Left cardiac atrium (tissue), 4 donors: ENCODE measurements at places on chromosomes 2 and 18. TPM values are rescaled to one million over a fixed set of nuclear protein-coding genes. Genes with fewer than 3 reads are reported as not detected.

The PLGLB2 gene
- total RNA-seq, result not detected

The NTSR2 gene
- not detected for total RNA-seq

The POTEI gene
- total RNA-seq, result not detected

The KLHL30 gene
- total RNA-seq, result 15.8 TPM

The TNFRSF11A gene
- 3.6 TPM for total RNA-seq

The SGO2 gene
- 2.2 TPM for total RNA-seq

The CIAO1 gene
- 50.0 TPM for total RNA-seq

The CFC1 gene
- total RNA-seq, result 0.76 TPM

- no peak for DNase-seq
These were observed 17.0 kb downstream of the CDC42EP3 start for GRCh38 chr2:37654419-37654818.

GRCh38 chr2:58865436-58865835 is 624.3 kb upstream of the FANCL start:
- no peak for DNase-seq

GRCh38 chr2:20663196-20664070 is 3.5 kb upstream of the GDF7 start:
- DNase-seq, result no peak

- DNase-seq, result no peak
These were observed 890.3 kb upstream of the ACVR2A start for GRCh38 chr2:146954544-146954943.

- peak; percentile 58 for DNase-seq
These were observed 1.9 kb downstream of the PER2 start for GRCh38 chr2:238286551-238286950.

DNA sequence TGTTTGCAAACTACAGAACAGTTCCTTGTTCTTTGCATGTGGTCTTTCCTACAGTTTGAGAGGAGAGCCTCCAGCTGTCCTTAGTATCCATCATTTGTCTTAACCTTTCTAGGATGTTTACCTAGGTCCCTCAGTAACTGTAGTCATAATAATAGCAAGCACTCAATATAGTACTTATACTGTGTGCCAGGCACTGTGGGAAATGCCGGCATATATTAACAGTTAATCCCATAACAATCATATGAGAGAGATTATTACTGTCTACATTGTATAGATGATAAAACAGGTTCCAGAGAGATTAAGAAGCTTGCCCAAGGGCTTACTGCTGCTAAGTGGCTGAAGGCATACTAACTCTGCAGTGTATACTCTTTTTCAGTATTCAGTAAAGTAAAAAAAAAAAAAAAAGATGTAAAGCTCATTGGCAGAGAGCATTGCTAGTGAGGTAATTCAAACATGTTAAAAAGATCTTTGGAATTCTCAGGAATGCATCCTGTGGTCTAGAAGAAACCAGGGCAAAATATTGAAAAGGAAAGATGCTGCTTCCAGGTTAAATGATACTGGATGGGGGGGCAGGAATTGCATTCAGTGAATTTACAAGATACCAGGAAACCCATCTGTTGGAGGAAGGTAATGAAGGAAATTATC is 72.3 kb downstream of the SPTBN1 start:
- DNase-seq, result no peak

GRCh38 chr18:46289931-46290330 is 185.7 kb downstream of the HAUS1 start:
- DNase-seq, result no peak

GRCh38 chr2:161964160-161964559 is 109.9 kb downstream of the DPP4 start:
- no peak for DNase-seq

DNA sequence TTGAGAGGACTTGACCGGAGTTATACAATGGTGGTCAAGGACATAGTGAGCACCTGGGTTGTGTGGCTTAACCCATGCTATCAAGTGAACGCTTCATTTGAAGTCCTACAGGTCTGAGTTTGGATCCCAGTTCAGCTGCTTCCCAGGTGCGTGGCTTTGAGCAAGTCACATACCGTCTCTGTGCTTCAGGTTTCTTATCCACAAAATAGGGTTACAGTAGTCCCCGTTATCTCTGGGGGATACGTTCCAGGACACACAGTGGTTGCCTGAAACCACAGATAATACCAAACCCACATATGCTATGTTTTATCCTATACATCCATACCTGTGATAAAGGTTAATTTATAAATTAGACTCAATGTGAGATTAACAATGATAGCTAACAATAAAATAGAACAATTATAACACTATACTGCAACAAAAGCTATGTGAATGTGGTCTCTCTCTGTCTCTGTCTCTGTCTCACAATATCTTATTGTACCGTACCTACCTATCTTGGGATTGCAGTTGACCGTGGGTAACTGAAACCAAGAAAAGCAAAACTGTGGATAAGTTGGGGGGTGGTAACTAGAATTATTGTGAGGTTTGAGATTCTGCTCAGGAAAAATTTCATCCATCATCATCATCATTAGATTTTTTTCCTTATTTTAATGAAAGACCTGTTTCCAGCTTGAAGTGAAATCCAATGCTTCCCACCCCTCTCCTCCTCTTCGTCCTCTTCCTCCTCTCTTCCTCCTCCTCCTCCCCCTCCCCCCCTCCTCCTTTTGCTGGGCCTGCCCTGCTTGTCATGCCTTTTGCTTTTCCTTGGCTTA is 22.7 kb downstream of the LBH start:
- no peak for DNase-seq

GRCh38 chr2:226993171-226993570 is 157.3 kb downstream of the RHBDD1 start:
- DNase-seq, result no peak

GRCh38 chr2:75416420-75417342 is 144.1 kb downstream of the EVA1A start:
- no peak for DNase-seq

GRCh38 chr2:78439122-78439521 is 586.4 kb upstream of the REG3G start:
- no peak for DNase-seq

DNA sequence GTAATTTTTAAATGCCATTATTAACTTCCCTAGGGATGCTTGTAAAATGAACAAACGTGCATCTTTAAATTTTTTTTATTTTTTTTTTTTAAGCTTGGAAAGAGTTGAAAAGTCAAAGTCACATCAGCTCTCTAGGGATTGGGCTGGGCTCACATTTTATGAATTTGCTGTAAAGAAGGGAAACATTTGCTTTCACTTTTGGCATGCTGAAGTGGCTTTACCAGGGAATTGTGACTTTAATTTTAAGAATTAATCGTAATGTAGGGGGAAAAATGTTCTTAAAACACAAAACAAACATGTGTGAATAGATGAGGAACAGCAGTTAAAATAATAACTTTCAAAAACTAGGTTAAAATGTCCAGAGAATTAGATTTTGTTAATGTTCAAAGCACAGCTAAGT is 123.0 kb downstream of the AGAP1 start:
- DNase-seq, result no peak

DNA sequence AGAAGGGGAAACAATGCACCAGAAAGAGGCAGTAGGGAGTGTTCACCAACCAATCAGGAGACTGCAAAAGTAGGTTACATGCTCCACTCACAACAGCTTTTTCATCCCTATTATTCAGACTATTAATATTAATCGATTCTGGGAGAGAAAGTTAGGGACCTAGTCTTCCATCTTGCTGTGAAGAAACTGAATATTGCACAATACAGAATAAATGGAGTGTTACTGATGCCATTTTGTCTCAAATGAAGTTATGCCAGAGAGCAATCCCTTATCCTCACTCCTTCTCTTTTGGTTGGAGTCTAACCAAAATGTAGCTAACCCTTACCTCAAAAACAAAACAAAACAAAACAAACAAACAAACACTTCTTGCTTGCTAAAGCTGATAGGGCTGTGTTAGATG is 1120.9 kb upstream of the GYPC start:
- no peak for DNase-seq

DNA sequence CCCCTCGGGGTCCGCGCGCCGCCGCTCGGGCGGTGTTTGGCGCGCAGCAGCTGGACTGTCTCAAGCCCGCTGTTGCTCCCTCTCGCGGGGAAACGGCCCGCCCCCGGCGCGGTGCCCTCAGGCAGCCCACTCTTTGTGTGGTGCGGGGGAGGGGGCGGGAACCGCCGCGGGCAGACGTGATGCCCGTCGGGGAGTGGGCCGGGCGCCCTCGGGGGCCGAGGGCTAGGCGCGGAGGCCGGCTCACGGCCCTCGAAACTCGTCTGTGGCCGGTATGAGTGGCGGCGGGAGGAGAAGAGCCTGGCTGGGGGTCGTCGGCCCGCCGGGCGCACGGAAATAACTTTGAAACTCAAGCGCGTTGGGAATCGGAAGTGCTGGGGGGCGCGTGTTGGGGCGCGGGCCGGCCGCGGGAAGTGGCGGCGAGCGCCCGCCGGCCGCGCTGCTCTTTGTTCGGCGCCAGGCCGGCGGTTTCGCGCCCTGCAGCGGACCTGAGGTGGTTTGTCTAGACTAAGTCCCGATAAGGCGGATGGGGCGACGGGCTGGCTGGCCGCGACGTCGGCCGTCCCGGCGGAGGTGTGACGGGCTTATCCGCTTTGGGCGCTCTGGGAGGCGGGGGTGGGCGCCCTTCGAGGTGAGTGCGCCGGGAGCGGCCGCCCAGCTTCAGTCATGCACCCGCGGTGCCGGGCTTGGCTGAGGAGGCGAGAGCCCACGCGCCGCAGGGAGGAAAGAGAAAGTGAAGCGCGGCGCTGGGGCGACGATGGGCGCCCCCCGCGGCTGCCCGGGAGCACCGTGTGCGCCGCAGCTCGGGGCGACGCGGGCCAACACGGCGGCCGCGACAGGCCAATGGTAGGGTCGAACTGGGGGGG is 679 bp downstream of the PTMA start:
- peak; percentile 66 for DNase-seq

- no peak for DNase-seq
These were observed 214.7 kb downstream of the TGIF1 start for GRCh38 chr18:3664563-3665178.

GRCh38 chr2:82964341-82964740 is 1494.7 kb downstream of the SUCLG1 start:
- no peak for DNase-seq

- DNase-seq, result no peak
These were observed 297.4 kb downstream of the EIPR1 start for GRCh38 chr2:3079959-3080948.
